Right lung (tissue), 10 donors: ENCODE measurements at places on chromosomes 1 and 21. TPM values are rescaled to one million over a fixed set of nuclear protein-coding genes. Genes with fewer than 3 reads are reported as not detected.

The PGLYRP4 gene
- polyA plus RNA-seq: not detected

- no peak for DNase-seq
Measured at GRCh38 chr1:81681601-81682266, 119.0 kb upstream of the ADGRL2 start.

DNA sequence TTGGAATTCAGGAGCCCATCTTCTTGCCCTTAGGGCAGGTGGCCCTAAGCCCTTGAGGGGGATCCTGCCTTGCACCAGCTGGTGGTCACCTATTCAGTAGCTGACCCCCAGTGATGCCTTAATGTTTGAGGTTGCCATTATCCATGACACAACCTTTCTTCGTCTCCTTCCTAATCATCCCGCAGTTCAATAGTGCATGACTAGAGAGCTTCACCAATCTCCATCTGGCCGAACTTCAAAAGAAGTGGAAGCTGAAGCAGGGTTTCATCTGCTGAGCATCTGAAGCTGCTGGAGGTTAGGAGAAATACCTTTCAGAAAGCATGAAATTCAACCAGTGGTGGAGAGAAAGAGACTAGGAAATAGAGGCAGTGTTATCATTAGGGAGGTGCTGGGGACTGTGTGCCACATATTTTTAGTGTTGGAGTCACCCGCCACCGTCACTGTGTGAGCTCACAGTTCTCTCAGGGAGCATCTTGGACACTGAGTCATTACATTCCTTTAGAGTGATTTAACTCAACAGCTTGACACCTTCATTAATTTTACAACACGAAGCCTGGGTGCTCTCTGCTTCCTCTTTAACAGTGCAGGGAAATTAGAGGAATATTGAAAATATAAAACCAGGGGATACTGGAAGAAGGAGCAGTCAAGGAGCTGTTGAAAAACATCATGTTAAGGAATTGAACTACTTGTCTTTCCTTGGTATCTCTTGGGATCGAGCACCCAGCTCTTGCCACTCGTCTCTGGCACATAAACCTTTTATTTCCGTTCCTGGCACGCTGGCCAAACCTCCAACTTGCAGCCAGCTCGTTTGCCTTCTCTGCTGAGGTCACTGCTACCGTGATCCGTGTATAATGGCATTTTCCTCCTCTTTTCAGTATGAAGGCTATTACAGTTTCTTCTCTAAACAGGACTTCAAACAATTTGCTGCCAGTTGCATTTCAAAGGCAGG, 53.6 kb downstream of the PEX14 start:
- no peak for DNase-seq

DNA sequence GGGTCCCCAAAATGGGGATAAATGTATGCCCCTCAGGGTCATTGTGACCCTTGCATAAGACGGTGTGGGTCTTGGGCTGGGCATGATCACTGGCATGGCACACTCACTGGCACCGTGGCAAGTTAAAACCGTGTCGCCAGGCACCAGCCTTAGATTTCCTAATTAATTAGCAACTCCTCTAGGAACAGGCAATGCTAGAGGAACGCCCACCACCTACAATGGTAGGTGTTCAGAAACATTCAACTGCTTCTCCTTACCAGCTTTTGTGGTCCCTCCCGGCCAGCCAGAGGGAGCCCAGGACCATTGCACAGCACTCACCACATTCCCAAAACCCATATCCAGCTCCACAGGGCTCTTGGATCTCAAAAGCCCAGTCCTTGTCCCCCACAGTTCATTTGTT, 36.4 kb downstream of the EPHA2 start:
- DNase-seq: no peak

The AMY2A gene
- 0.14 TPM for polyA plus RNA-seq
